Heart right ventricle (tissue), 16 donors: ENCODE measurements at places on chromosomes 5 and 9.
A peak's percentile ranks its signal among the peaks of the same experiment; 100 is the strongest.

- DNase-seq, result no peak
Observed at GRCh38 chr5:3509290-3509689, 86.3 kb upstream of the IRX1 start.

DNA sequence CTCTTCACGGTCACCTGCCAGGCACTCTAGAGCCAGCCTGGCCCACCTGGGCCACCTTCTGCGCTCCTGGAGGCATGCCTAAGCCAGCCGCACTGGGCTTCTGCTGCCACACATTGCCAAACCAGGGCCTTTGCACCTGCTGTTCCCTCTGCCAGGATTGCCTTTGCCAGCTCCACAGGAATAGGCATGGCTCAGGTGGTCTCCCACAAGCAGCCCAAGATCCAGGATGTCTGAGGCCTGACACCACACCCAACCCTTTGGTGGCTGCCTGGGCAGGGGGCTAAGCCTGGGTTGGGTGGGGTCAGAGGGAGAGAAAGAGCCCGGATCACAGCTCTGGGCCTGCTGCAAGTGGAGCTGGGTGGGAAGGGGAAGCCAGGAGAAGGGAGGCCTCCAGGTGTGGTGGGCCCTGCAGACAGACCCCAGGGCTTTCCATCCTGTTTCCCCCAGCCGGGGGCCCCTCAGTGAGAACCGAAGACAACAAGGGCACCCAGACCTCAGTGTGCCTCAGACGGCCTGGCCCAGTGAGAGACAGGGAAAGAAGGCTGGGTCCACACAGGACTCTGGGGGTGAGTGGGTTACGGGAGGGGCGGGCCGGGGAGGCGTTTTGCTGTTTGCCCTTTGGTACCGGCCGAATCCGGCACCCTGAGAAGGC is 672 bp upstream of the SUSD3 start:
- DNase-seq, result no peak

GRCh38 chr9:113574441-113575262 is 111.1 kb downstream of the RGS3 start:
- DNase-seq, result no peak

GRCh38 chr5:177124486-177124991 is 9.0 kb upstream of the NSD1 start:
- no peak for DNase-seq

GRCh38 chr9:127053057-127053821 is 69.2 kb downstream of the ANGPTL2 start:
- peak; percentile 55 for DNase-seq
